M059J (cell line): ENCODE measurements at places on chromosomes 3 and 15. TPM values are rescaled to one million over a fixed set of nuclear protein-coding genes. Genes with fewer than 3 reads are reported as not detected.

SLC12A1 gene
- total RNA-seq: 0.05 TPM in 1 of 2 replicates, not detected in the other

DOCK3 gene
- total RNA-seq: 0.52 and 1.0 TPM in 2 replicates

CCNB2 gene
- 164 and 165 TPM in 2 replicates for total RNA-seq

LDHAL6B gene
- not detected in 2 replicates for total RNA-seq

GRCh38 chr3:10317311-10317960 lies 3.5 kb downstream of the SEC13 start:
- peak; percentile 19 for DNase-seq

GRCh38 chr15:39106950-39107349 lies 473.9 kb upstream of the THBS1 start:
- DNase-seq: no peak

DNA sequence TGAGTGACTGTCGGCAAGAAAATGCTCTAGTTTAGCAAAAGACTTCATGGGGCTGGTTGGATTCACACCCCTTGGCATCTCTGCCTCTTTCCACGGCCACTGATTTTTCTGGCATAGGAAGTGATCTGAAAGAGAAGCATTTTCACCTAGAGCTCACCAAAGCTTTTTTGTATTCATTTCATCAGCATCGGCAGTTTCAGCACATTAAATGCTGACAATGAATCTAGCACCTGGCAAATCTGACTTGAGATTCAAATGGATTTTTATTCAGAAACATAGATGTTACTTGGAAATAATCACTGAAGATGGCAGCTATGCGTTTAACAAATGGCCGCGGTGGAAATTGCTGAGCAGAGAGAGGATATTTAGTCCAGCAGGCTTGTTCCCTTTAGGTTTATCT lies 155.9 kb downstream of the MEIS2 start:
- DNase-seq: no peak

GRCh38 chr3:55405436-55405835 lies 81.7 kb downstream of the WNT5A start:
- peak; percentile 34 for DNase-seq
